ENCODE measurements at places on chromosomes 16 and 17. TPM values are rescaled to one million over a fixed set of nuclear protein-coding genes. Genes with fewer than 3 reads are reported as not detected.

GRCh38 chr17:57881783-57882351, 32.0 kb upstream of the MRPS23 start:
- no peak for DNase-seq

ALOX15B gene
- polyA plus RNA-seq: not detected

DNA sequence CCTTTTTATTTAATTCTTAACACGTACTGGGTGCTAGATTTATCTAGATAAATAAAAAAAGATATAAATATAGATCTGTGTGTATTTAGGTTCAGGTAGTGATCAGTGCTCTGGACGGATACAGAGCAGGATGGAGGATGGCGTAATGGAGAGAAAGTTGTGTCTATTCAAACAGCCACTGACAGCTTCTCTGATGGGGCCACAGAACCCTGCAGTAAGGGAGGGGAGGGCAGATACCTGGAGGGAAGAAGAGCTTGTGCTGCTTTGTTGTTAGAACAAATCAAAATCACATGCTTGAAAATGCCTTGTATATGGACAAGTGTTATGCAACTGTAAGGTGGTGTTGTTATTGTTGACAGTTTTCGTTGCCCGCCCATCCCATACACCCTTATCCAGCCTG, 170.2 kb downstream of the UTP18 start:
- DNase-seq: no peak

DNA sequence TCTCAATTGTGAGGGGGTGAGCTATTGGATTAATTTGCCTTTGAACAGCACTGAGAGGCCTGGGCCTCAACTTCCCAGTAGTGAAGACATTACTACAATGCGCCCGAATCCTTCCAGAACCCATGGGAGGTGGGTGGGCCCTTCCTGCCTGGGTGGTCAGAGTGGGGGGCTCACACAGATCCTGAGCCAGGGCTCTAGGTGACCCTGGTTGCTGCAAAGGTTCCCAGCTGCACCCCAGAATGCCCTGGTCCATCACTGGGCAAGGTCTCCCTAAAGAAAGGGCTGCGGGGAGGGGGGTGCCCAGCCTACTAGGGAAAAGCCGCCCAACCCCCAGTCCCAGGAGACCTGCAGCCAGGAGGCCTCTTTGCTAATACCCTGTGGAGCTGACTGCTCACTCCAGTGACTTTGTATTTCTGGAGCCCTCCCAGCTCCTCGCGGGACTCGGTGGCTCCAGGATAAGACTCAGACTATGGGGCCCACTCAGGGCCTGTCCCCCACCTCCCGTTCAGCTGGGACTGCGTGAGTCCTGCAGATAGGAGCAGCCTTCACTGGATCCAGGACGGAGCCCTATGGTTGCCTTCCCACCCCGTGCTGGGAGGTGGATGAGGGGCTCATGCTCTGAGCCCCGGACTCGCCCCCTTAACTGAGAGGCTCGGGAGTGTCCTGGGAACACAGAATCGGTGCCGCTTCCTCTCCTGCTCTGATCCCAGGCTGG, 40.2 kb downstream of the SLC7A5 start:
- no peak for DNase-seq
